ENCODE measurements at places on chromosomes 4 and X. TPM values are rescaled to one million over a fixed set of nuclear protein-coding genes. Genes with fewer than 3 reads are reported as not detected.

GRCh38 chr4:100362366-100362765 is 155.5 kb downstream of the EMCN start:
- DNase-seq: no peak

- no peak for DNase-seq
Measured at GRCh38 chr4:126800575-126801141, 832.1 kb upstream of the INTU start.

GRCh38 chrX:13126775-13127174 is 82.4 kb upstream of the FAM9C start:
- DNase-seq: no peak

DNA sequence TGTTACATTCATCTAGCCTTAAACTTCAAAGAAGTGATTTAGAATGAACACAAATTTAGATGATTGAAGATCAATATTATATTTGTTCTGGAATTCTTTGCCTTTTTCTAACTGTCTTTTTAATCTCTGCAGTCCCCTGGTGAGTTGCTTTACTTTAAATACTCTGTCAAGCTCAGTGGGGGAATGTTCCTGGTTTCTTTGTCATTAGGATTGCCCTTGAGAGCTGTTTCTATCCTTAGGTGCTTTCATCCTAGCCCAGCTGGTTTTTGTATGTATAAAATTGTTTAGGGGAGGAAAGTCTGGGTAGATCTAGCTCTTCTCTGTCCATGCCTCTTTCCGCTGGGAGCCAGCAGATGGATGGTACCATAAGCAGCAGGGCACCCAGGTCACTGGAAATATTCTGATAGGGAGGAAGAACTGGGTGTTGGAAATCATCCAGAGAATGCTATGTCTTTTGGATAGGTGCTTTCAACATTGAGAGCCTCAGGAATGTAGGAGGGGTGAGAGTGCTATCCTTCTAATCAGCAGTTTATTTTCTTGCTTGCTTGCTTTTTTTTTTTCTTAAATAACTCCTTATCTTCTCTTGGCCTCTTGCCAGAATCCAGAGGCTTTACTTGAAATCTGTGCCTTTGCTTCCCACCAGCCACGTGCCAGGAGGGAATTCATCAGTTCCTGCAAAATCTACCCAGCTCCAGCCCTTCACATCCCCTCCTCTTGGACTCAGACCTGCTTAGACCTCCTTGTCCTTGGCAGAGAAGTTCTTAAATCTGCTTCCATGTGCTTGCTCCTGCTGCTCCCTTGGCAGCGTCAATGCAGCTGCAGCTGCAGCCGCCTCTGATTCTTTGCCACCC is 215.3 kb upstream of the ANXA3 start:
- DNase-seq: no peak

DNA sequence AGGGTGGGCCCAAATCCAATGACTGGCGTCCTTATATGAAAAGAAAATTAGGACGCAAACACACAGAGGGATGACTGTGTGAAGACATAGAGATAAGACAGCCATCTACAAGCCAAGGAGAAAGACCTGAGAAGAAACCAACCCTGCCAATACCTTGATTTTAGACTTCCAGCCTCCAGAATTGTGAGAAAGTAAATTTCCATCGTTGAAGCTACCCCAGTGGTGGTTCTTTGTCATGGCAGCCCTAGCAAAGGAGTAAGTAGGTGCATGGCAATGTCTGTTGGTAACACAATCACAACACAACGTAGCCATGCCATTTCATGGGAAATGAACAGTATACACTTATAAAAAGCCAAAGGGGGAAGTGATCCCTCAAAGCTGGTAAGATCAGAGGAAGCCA is 25.3 kb downstream of the SMIM20 start:
- DNase-seq: no peak

DNA sequence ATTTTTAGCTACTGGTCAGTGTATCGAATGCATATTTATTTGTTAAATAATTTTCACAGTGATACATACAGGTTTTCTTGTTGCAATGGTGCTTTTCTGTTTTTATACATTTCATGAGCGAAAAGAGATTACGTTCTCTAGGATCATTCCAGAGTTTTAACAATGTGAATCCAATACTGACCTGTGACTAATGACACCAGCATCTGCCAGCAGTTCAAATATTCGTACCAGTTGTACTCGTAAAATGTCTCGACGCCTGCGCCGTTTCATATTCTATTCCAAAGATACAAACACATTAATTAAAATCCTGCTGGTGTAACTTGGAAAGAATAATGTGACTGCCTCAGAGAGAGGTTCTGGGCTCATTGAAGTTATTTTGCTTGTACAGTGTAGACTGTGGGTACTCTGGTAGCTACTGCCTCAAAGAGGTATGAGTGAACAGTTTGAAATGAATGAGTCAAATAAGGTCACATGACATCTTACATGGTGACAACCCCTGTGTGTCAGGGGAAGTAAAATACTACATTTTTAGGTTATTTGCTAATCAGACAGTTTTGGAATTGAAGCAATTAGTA is 80.7 kb downstream of the ZAR1 start:
- no peak for DNase-seq

DNA sequence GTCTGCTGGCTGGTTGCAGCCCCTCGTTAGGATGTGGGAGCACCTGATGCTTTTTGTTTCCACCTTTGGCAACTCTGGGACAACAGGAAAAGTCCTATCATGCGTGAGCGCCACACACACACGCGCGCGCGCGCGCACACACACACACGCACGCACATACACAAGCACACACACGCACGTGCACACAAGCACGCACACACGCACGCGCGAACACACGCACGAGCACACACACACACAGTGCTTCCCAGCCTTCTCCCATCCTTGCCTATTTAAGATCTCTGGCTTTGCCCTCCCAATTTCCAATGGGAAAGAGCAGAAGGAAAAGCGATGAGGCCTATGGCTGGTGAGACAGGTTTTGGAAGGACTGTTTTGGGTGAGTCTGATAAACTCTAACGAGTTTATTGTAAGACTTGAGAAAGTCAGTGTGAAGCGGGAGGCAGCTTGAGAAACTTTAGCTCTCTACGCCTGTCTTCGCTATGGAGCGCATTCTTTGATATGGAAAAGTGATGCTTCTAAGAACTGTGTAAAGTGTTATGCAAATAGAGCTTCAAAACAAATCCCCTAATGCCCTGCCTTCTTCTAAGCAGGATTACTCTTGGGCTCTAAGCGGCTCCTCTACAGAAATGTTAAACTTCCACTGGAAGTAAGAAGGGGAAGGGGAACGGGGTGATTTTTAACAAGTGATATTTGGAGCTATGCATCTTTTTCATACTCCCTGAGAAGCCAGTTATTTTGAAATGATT is 11.8 kb downstream of the SUPT20HL1 start:
- DNase-seq: no peak

DNA sequence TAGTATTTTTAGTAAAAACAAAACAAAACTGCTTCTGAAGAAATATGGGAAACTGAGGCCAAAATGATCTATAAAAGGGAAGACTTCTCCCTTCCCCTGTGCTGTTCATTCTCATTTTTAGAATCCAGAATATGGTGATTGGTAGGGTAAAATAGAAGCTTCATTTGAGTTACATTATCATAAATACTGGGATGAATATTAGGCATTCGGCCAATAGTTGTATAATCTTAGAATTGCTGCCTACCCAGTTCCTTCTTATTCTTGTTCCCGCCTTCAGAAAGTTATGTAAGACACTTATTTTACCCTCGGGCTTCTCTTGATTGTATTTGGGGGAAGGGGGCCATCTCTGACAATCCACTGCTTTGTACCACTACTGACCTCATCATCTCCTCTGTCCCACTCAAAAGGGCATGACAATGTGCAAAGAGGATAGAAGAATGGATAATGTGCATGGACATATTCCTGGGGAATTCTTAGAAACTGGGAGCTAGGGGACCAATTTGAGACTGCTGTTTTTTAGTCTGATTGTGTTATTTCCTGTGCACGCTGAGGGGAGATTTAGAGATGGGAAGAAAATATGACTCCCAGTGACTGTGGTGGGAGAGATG is 588 bp downstream of the ART3 start:
- no peak for DNase-seq

DNA sequence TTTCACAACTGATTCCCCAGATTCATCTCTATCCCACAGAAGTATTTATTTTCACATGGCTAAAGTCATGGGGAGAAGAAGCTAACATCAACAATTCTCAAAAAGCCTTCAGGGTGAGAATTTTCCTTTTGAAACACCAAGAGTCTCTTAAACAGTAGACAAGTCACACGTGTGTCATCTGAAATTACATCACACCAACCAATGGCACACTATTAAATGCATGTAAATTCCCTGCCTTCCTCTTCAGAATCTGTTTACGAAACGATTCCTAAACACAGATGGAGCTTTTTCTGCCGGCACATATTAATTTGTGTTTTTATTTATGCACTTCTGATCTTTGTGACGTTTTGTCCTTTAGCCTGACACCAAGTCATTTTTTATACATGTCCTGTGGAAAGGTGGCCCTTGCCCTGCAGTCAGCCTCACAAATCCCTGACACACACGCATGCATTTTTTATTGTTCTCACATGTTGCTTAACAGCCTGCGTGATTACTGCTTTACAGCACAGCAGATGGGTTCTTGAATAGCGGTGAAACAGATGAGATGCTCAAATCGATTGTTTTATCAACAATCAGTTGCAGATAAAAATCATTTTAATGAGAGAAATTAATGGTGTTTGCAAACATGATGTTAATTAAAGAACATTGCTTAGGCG is 735.9 kb upstream of the TENM3 start:
- no peak for DNase-seq

GRCh38 chr4:122997463-122998101 is 75.2 kb upstream of the NUDT6 start:
- no peak for DNase-seq

DNA sequence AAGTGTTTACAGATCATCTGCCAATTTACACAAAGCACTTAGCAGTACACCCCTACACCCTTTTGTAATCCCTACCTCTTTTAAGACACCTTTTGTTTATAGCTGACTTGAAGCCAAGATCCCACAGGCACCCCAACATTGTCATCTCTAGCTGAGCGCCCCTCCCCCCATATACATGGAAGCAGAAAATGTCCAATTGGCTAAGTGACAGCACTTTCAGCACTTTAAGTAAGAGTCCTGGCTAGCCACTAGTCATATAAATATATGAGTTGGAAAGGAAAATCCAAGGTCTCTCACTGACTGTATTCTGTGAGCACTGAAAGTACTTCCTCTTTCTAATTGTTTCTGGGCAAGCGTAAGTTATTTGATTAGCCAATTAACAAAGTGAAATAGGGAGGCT is 108.2 kb downstream of the NSUN7 start:
- no peak for DNase-seq

- no peak for DNase-seq
Measured at GRCh38 chrX:30659421-30659820, 6.2 kb downstream of the GK start.

DNA sequence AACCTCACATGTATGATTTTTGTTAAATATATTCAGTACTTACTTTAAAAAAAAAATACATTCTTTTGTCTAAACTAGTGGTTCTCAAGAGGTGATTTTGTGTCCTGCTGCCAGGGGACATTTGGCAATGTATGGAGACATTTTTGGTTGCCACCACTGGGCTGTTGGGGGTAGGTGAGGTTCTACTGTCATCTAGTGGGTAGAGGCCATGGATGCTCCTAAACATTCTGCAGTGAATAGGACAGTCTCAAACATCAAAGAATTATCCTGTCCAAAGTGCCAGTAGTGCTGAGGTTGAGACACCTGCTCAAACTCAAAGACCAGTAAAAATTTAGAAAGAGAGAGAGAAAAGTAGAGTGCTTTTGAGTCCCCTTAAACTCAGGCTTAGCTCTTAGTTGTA is 32.9 kb upstream of the PGM2 start:
- DNase-seq: no peak

GRCh38 chr4:106132045-106132444 is 184.0 kb downstream of the TBCK start:
- no peak for DNase-seq

DNA sequence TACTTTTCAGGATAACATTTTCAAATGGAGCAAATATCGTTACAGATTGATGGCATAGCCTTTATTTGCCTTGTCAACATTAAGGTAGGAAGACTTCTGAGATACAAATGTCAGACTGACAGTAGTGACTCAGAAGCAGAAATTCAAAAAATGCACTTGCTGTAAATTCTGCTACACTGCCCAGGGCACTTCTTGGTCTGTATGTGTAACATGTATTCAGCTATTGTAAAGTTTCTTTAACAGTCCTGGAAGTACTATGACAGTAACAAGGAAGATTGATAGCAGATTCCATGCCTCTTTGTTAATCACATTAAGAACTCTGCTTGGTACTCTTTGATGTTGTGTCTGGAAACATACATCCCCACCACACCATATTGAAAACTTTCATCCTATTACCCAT is 69.6 kb upstream of the PCDH18 start:
- no peak for DNase-seq

DNA sequence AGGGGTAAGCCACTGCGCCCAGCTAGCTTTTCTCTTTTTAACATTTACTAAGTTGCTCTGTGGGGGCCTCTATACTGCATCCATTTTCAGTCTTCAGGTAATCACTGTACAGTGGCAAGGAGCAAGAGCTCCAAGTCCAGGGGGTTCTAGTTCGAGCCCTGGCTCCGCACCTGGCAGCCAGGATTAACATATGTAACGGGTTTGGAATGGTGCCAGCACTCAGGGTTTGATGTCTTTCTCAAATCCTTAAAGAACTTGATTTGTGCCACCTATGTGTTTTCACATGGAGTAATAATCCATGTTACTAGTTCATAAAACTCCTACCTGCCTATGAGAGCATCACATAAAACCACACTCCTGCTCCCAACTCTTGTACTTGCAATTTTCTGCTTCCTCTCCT is 4.5 kb downstream of the GRPEL1 start:
- DNase-seq: no peak

- DNase-seq: no peak
Measured at GRCh38 chr4:51942108-51942832, 77.9 kb downstream of the LRRC66 start.

The LNX1 gene
- 10.3 TPM for total RNA-seq

The ADGRG2 gene
- 0.78 TPM for total RNA-seq

The IGSF1 gene
- 4.3 TPM for total RNA-seq

The TMEM144 gene
- 10.4 TPM for total RNA-seq

The MAGEA8 gene
- not detected for total RNA-seq

The SMAD1 gene
- total RNA-seq: 8.9 TPM

The KLHL34 gene
- total RNA-seq: 4.2 TPM

The SCML1 gene
- 5.7 TPM for total RNA-seq

Data from Right ventricle myocardium superior (tissue), 1 donor.